Stimulated activated CD4-positive, alpha-beta T cell treated with anti-CD3 and anti-CD28 coated beads, Interleukin-4, amount 100 ng/mL, for 4 hours (primary cell): ENCODE measurements at places on chromosomes 4 and X.

DNA sequence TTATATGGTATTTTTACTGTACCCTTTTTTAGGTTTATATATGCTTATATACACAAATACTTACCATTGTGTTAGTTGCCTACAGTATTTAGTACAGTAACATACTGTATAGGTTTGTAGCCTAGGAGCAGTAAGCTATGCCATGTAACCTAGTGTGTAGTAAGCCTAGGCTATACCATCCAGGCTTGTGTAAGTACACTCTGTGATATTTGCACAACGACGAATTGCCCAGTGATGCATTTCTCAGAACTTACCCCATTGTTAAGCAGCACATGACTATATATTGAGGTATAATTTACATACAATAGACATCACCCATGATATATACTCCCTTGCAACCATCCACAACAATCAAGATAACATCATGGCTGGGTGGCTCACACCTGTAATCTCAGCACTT, 40.1 kb downstream of the STAG2 start:
- DNase-seq = no peak

- no peak for DNase-seq
These were observed 1.8 kb downstream of the SPIN4 start for GRCh38 chrX:63349307-63349706.

DNA sequence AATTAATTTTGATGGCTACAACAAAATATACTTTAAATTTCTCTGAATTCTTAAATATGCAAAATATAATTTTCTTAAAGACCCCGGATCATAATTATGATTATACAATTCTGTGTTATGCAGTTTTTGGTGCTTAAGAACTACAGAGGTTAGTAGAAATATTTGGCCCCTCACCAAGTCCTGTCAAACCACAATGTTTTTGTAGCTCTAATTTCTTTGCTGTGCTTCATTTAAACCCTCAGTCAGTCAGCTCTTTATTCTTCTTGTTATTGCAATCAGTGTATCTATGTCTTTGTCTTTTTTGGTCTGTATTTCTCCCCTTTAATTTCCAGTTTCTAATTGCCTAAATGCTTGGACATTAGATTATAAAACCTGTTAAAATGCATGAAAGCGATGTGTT, 186.1 kb downstream of the CAMK2D start:
- no peak for DNase-seq

DNA sequence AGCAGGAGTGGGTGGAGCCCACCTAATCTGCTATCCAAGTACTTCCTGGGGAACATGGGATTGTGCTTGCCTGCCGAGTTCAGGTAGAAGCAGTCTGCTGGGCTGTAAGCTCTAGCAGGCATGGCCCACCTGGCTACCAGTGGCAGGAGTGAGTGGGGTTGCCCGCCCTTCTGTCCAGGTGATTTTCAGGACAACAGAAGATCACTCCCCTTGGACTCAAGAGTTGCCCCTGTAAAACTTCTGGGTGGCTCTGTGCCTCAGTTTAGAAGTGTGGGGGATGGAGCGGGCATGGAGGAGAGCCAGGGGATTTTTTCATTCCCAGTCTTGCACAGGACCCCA, 43.5 kb downstream of the NDST3 start:
- DNase-seq = no peak

GRCh38 chrX:138709886-138710791, 1.4 kb downstream of the FGF13 start:
- no peak for DNase-seq

- DNase-seq = no peak
These were observed 2.3 kb downstream of the FHDC1 start for GRCh38 chr4:152938237-152938947.

DNA sequence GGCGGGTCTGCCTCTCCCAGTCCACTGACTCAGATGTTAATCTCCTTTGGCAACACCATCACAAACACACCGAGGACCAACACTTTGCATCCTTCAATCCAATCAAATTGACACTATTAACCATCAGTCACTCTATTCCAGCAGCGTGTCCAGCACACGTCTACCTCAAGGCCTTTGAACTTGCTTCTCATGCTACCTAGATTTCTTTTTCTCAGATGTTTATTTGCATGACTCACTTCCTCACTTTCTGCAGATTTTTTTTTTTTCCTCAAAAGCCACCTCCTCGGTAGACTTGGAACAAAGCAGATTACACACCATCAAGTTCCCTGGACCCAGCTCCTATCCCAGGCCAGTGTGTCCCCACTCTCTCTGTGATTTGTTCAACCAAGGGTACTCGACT, 49.5 kb downstream of the SUPT20HL2 start:
- DNase-seq = no peak
